Upper lobe of left lung (tissue), 6 donors: ENCODE measurements at places on chromosomes 1 and 21. TPM values are rescaled to one million over a fixed set of nuclear protein-coding genes. Genes with fewer than 3 reads are reported as not detected.
A peak's percentile ranks its signal among the peaks of the same experiment; 100 is the strongest.

DNA sequence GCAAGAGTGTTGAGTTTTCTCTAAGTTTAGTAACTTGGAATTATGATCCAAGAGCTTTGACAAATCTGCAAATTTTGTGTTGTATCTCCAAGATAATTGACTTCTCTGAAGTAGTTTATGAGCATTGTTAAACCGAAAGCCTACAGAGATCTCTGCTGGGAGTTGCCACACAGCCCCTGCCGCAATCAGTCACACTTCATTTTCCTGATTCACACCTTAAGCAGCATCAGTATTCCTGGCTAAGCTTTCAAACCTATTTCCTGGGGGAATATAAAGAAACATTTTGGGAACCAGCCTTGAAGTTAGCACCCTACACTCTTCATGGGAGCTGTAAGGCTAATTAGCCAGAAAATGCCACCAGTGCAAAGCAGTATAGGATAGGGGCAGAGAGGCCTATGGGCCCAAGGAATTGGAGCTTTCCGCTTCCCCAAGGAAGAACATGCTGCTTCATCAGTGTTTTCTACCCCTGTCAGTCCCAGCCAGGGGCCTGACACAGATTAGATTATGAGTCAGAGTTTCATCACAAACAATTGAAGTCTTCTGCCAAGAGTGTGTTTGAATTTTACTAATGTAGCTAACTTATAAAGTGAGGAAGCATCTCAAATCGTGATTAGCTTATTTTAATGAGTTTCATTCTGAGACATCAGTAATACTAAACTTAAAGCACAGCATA is 23.2 kb upstream of the CACYBP start:
- H3K27me3 ChIP-seq = no peaks in the 10 kb centered on the region
- H3K4me3 ChIP-seq = no peak overlapping the region
- H3K36me3 ChIP-seq = peaks cover 22% of the 10 kb centered on the region
- peaks cover 5% of the 10 kb centered on the region for H3K4me1 ChIP-seq
- peak overlapping the region; percentile 24 for H3K27ac ChIP-seq

GRCh38 chr1:180070286-180070685 is 84.4 kb upstream of the QSOX1 start:
- DNase-seq = no peak
- H3K4me1 ChIP-seq = no peaks in the 10 kb centered on the region
- H3K27me3 ChIP-seq = no peaks in the 10 kb centered on the region

DNA sequence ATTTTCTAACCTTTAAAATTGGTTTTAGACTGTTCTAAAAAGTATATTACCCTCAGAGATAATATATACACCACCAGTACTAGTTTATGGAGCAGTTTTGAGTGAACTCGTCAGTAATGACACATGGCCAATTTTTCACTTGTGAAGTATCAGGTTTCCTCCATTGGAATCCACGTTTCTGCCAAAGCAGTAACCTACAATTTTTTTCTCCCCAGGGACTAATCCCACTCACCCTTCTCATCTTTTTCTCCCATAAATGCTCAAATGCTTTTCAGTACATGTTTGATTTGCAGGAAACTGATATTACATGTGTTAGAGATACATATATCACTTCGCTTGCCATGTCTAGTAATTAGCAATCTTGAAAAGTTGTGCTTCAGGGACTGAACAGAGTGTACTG is 94.1 kb downstream of the COL24A1 start:
- H3K27me3 ChIP-seq = no peaks in the 10 kb centered on the region
- no peaks in the 10 kb centered on the region for H3K4me1 ChIP-seq
- H3K27ac ChIP-seq = no peak overlapping the region
- no peak overlapping the region for H3K4me3 ChIP-seq
- no peak for DNase-seq

- no peak for DNase-seq
- no peaks in the 10 kb centered on the region for H3K27me3 ChIP-seq
- no peak overlapping the region for H3K4me3 ChIP-seq
- H3K4me1 ChIP-seq = no peaks in the 10 kb centered on the region
- H3K36me3 ChIP-seq = no peaks in the 10 kb centered on the region
These were observed 291.1 kb downstream of the PCP4 start for GRCh38 chr21:40158366-40158765.

- H3K36me3 ChIP-seq = no peaks in the 10 kb centered on the region
- no peak overlapping the region for H3K27ac ChIP-seq
- H3K4me3 ChIP-seq = no peak overlapping the region
- H3K27me3 ChIP-seq = no peaks in the 10 kb centered on the region
- H3K4me1 ChIP-seq = peaks cover 7% of the 10 kb centered on the region
These were observed 7.7 kb downstream of the SUCO start for GRCh38 chr1:172540635-172541034.

GRCh38 chr21:21085206-21085605 is 87.0 kb downstream of the NCAM2 start:
- H3K27ac ChIP-seq = no peak overlapping the region
- no peaks in the 10 kb centered on the region for H3K4me1 ChIP-seq
- H3K27me3 ChIP-seq = no peaks in the 10 kb centered on the region

DNA sequence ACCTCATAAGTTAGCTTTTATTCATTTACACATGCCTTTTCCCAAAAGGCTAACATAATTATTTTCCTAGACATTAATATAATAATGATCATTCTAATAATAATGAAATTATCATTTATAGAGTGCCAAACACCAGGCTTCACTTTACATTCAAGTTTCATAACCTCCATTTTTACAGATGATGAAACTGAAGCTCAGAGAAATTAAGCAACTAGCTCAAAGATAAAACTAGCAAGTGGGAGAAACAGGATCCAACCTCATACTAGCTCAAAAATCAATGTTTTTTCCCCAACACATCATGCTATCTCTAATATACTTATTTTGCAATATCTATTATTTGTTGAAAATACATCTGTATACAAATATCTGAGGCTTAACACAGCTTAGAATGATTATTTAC is 14.0 kb downstream of the LPGAT1 start:
- no peaks in the 10 kb centered on the region for H3K4me1 ChIP-seq
- H3K27me3 ChIP-seq = no peaks in the 10 kb centered on the region
- H3K36me3 ChIP-seq = peaks cover 18% of the 10 kb centered on the region
- no peak for DNase-seq

TMCC2 gene
- total RNA-seq = 7.2 TPM

MCL1 gene
- 494 TPM for total RNA-seq

PDZK1IP1 gene
- 28.3 TPM for total RNA-seq

RGS1 gene
- total RNA-seq = 52.0 TPM
